ENCODE measurements at places on chromosomes 1 and 21.

- peak; percentile 99 for DNase-seq
These were observed 5.7 kb upstream of the COL6A2 start for GRCh38 chr21:46092026-46092764.

- no peak for DNase-seq
These were observed 4.2 kb downstream of the ADCY10 start for GRCh38 chr1:167909691-167910180.

- peak; percentile 97 for DNase-seq
These were observed 74.6 kb downstream of the CAMK2N1 start for GRCh38 chr1:20411196-20411980.

GRCh38 chr1:202037706-202038296 is 27.4 kb downstream of the ELF3 start:
- DNase-seq = peak; percentile 19

GRCh38 chr1:100750005-100750885 is 30.7 kb downstream of the VCAM1 start:
- no peak for DNase-seq

DNA sequence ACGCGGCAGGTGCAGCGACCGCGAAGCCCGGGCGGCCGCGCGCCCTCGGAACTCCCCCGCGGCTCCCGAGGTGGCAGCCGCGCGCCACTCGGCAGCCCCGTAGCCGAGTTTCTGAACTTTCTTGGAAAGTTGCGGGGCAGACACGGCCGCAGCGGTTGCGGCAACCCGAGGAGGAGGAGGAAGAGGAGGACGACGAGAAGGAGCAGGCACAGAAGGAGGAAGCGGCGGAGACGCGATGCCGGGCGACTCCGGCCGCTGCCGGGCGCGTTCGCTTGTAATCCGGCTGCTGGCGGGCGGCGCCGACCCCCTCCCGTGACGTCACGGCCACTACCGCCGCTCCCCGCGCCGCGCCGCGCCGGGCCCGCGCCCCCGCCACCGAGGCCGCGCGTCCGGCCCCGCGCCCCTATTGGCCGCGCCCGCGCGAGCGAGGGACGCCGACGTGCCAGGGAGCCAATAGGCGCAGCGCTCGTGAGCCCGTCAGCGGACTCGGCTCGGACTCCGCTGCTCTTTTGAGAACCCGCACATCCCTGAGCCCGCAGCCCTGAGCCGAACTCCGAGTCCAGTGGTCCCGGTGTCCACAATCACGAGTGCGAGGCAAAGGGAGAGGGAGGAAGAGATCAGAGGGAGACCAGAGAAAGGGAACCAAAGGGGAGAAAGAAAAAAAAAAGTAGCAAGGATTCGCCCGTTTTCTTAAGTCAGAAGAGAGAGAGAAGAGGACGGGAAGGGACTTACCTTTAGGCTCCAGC is 736 bp upstream of the BARHL2 start:
- peak; percentile 29 for DNase-seq

DNA sequence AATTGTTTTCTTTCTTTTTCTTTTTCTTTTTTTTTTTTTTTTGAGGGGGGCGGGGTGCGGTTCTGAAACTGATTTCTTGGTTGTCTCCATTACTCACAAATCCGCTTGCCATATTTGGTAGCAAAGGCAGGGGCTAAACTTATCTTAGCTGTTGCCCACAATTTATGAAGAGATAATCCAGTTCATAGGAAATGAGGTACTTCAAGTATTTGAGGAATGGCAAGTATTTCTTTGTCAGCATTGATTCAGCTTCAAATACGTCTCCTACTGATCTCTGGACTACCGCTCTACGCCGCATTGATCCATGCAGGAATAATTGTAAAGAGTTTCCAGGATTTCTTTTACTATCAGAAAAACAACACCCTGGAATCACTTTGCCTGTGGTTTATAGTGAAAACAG is 289.2 kb upstream of the DPYD start:
- peak; percentile 96 for DNase-seq

DNA sequence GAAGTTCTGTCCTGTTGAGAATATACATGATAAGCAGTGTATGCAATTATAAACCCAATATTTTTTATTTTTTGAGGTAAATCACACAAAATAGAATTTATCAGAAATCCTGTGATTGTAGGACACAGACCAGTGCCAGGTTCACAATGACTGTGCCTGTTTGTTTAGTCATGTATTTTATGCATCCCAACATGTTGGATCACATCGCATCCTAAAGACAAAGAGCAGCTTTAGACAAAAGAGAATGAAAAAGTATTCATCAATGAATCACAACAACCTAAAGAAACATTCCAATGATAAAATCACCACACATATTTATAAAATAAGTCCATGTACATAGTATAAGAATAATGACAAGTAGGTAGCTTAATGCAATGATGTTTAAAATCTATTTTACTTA is 53.2 kb upstream of the LRRC8D start:
- DNase-seq = no peak

- no peak for DNase-seq
These were observed 1.5 kb downstream of the CDC7 start for GRCh38 chr1:91501971-91502671.

DNA sequence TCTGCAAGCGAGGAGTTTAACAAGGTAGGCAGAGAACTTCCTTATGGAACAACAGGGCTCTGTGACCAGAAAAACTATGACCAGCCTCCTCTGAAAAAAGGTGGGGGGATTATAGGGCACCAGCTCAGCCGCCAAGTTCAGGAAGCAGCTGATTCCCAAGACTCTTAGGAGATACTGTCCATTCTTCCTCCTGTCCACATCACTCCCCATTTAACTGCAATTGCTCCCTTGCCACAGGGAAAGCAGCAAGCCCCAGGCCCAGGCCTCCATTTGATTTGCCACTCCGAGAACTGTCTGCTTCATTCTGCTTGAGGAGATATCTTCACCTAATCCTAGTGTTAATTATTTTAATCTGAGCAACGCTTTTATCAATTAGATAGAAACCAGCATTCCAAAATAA is 254.3 kb downstream of the ZNF648 start:
- DNase-seq = no peak

- no peak for DNase-seq
These were observed 301.7 kb downstream of the GRIK1 start for GRCh38 chr21:29638138-29638537.
